Aorta (tissue), 5 donors: ENCODE measurements at places on chromosomes 3 and 15.
A peak's percentile ranks its signal among the peaks of the same experiment; 100 is the strongest.

- DNase-seq = no peak
Observed at GRCh38 chr3:42035816-42036482, 55.2 kb upstream of the TRAK1 start.

- DNase-seq = no peak
Observed at GRCh38 chr15:68625853-68626252, 47.1 kb downstream of the CORO2B start.

GRCh38 chr3:43968465-43968864 lies 273.2 kb upstream of the TOPAZ1 start:
- no peak for DNase-seq

DNA sequence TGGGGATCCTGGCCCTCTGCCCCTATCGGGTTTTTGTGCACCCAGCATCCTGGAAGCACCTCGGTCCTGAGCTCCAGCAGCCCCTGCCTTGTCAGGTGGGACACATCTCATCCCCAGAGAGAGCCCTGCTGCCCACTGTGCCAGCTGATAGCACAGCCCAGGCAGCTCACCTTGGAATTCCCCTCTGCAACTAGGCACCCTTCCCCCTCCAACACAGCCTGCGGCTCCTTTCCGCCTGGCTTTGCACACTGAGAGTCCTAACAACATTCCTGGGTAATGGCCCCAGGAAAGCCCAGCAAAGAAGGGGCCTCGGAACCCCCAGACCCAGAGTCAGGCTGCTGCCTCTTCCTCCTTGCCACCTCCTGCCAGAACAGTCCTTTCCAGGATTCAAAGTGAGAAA lies 5.9 kb downstream of the HCN4 start:
- no peak for DNase-seq

DNA sequence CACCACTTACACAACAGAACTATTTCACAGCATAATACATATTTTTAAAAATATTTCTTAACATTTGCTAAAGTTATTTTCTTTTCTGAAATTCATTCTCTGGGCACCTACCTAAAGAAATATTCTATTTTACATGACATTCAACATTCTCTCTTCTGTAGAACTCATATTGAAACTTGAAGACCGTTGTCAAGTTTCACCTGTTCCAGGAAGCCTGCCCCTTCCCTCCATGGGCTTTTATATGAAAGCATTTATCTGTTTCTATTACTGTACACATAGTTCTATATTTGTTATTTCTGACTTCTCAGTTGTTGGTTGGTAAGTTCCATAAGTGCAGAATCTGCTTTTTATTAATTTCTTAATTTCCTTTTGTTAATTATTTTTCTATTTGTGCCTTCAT lies 204.3 kb upstream of the ALCAM start:
- no peak for DNase-seq

GRCh38 chr3:118772547-118773011 lies 262.1 kb downstream of the IGSF11 start:
- no peak for DNase-seq

DNA sequence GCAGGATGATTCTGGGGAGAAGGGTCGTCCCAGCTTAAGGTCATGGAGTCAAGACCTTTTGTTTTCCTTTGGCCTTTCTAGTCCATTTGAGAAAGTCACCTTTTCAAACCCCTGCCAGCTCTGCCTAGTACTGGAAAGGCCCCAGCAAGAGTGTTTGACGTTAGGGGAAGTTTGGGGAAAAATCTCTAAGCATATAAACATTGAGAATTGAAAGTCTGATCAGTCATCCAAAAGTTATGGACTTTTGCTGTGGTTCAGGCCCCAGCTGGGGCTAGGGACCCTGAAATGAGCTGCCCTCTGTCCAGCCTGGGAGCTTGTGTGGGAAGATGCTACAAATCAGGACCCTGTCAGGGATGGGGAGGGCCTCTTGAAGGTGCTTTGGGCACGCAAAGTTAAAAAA lies 21.6 kb downstream of the SLC6A6 start:
- no peak for DNase-seq

GRCh38 chr3:195070336-195070735 lies 200.6 kb downstream of the XXYLT1 start:
- DNase-seq = peak; percentile 5

GRCh38 chr3:49465270-49466034 lies 4.6 kb upstream of the DAG1 start:
- DNase-seq = no peak

DNA sequence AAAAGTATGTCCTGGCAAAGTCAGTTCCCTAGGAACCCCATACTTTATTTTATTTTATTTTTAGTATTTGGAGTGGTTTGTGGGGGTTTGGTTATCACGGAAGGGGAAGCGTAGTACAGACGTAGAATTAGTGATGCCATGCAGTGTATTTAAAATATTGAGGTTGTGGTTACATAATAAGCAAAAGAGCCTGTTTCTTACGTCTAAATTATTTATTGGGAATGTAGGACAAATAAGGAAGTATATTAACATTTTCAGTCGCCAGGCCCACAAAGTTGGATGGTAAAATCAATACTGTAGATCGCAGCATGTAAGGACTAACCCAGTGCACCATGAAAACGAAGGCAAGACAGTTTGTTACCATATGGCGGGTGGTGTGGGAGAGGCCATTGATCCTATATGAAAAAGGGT lies 558 bp downstream of the DTWD1 start:
- DNase-seq = no peak

DNA sequence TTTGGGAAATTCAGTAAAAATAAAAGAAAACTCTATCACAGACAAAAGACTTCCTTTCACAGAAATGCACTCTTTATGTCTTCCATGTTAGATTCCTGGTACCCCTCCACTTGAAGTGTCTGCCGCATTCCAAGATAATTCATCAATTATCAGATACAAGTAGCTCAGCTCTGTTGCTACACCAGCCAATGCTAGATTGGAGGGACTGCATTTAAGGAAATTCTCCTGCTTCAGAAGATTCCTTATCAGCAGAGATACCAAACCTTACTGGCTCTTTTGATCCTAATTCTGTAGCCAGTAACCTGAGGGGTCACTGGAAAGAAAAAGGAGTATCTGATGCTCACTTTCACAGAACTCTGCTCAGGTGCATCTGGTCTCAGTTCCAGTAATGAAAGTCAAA lies 63.9 kb downstream of the TM4SF4 start:
- DNase-seq = no peak

GRCh38 chr3:134619884-134620445 lies 30.9 kb downstream of the KY start:
- no peak for DNase-seq

DNA sequence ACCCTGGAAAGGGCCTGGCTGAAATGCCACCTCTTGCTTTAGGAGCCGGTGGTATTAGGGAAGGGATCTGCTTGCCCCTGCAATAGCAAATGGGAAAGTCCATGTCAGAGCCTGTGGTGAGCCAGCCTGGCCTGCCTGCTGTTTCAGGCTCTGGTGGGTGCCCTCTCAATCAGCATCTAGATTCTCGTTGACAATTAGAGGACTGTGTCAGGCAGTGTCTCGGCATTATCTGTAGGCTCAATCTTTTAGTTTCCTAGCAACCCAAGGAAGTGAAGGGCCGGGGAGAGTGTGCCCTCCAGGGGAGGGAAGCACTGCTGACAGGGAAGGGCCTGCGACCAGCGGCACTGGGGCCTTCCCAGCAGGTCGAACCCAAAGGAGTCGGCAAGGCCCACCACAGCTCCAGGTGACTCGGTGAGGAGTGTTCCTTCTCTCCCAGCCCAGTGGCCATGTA lies 42.1 kb downstream of the TLE3 start:
- DNase-seq = peak; percentile 55

- no peak for DNase-seq
Observed at GRCh38 chr3:188076176-188076575, 77.8 kb upstream of the LPP start.

DNA sequence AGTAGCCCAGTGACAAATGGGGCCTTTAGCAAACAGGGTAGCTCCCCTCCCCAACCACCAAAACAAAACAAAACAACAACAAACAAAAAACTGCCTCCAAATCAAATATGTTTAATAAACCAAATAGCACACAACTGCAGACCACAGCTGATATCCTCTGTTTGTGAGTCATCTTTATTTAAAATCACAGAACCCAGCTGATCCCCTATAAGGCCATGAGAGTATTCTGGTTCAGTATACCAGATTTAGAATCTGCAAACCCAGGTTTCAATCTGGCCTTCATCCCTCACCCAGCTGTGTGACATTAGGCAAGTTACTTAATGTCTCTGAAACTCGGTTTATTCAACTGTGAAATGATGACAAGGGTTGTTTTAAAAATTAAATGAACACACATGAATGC lies 124.5 kb downstream of the SUCLG2 start:
- DNase-seq = no peak

DNA sequence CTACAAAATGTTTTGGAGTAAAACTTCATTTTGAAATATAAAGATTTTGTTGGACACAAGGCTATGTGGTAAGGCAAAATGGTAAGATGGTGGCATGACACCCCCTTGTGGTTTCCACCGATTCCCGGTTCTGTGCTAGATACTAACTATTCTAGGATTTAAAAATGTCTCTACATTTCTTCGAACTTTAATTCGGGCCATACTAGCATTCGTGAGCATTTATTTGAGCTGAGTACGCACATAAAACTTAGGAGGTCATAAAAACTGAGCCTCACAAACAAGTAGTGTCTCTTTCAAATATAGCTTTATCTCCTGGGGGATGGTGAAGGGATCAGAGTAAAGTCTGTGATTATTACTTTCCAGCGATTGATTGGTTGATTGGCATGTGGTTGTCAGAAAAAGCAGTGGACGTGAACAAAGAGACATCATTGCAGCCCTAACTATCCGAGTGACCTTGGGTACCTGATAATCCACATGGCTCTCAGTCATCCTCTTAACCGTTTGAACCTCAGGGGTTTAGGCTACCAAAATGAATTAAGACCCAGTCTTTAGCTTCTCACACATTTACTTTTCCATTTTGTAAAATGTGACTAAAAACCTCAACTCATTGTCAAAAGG lies 1.1 kb upstream of the ZNF639 start:
- no peak for DNase-seq

GRCh38 chr3:47421741-47422649 lies 41.2 kb downstream of the PTPN23 start:
- DNase-seq = no peak

- no peak for DNase-seq
Observed at GRCh38 chr3:120080836-120081235, 13.4 kb downstream of the GSK3B start.

DNA sequence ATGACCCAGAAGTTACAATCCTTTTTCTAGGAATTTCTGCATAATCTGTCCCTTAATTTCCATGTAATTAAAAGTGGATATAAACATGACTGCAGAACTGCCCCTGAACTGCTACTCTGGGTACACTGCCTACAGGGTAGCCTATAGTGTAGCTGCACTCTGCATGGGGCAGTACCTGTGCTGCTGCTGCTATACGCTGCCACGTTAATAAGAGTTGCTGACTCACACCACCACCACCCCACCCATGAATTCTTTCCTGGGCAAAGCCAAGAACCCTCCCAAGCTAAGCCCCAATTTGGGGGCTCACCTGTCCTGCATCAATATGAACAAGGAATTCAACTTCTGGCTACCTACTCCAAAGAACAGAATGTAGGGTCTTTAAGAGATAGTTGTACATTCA lies 13.9 kb downstream of the HDGFL3 start:
- DNase-seq = no peak

- DNase-seq = no peak
Observed at GRCh38 chr3:54877730-54878129, 50.1 kb downstream of the LRTM1 start.

DNA sequence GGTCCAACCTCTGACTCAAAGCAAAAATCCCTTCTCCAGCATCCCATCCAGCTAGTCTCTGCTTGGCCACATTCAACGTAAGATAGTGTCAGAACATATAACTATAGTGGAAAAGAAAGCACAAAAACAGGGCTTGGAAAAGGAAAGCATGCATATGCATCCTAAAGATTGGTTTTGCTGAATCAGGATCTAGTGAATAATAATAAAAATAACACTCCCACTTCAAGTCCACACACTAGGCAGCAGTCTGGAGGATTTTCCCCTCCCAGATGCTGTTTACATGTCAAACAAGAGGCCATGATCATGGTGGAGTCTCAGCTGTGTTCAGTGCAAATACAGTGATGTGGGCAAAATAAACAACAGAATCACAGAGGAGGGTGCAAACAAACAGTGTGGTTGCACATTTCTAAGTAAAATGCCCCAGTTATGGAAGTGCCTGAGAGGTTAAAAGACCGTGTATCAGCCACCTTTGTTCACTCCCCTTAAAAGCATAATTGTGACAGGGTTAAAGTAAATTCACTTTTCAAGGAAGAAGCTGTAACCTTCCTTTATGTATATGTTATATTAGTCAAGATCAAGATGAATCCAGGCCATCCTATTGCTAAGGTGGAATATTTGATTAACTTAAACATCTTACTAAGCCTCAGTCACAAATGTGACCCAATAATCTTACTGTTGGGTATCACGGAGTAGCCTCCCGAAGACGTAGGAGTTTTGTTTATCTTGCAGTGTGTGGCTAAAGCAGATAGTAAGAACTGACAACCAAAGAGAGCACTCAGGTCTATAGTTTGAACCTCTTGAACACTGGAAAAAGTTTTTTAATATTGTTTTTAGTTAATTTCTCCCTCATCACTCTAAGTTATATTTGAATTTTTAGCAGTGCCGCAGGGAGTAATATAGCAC lies 424.5 kb downstream of the SOX2 start:
- DNase-seq = no peak

DNA sequence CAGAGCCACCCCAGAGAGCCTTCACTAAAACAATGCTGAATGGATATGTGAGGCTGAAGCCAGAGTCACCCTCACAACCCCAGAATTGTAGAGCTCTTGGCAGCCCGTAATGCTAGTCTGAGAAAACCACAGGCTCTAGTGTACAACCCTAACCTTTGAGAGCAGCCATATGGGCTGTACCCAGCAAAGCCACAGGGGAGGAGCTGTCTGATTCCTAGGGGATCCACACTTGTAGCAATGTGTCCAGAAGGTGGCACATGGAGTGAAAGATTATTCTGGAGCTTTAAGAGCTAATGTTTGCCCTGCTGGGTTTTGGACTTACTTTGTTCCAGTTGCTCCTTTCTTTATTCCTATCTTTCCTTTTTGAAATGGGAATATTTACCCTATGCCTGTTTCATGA lies 626.8 kb downstream of the GRM7 start:
- DNase-seq = no peak

DNA sequence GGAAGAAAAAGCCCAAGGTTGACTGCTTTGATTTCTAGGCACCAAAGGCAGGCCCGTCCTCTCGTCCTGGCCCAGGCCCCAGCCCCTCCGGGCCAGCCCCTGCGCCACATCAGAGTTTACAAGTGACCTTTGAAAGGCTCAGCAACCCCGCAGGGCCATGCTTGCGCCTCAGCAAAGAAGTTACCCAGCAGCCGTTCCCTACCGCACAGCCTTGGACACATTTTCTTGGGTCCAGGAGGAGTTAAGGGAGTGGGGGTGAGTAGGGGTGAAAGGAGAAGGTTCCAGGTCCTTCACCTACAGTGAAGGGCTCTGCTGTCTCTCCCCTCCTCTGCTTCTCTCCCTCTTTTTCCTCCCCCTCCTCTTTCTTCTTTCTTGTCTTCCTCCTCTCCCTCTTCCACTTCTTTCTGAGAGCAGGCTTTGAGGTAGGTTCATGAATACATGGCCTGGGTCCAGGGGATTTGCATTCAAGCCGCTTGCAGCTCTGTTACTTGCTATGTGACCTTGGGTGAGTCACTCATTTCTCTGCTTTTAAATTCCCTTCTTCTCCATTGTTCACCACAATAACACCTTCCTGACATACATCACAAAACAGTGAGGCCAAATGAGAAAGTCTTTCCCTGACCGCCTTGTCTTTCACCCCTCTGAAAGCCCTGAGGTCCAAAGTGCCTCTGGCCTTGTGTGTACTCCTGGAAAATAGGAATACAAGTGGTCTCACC lies 223.3 kb upstream of the TPRG1 start:
- DNase-seq = no peak
